ENCODE measurements at places on chromosomes 12 and 14.

GRCh38 chr14:46245276-46245675 lies 406.3 kb downstream of the RPL10L start:
- no peak for DNase-seq

- DNase-seq, result no peak
Observed at GRCh38 chr12:30155001-30155730, 371.4 kb upstream of the TMTC1 start.

- no peak for DNase-seq
Observed at GRCh38 chr14:32491416-32492016, 162.4 kb downstream of the AKAP6 start.

GRCh38 chr12:80648881-80649280 lies 58.6 kb upstream of the MYF6 start:
- DNase-seq, result no peak

- no peak for DNase-seq
Observed at GRCh38 chr12:6333029-6333428, 8.8 kb downstream of the TNFRSF1A start.

Measured in breast epithelium (tissue), 4 donors.